ENCODE measurements at places on chromosomes 5 and 9. TPM values are rescaled to one million over a fixed set of nuclear protein-coding genes. Genes with fewer than 3 reads are reported as not detected.

DNA sequence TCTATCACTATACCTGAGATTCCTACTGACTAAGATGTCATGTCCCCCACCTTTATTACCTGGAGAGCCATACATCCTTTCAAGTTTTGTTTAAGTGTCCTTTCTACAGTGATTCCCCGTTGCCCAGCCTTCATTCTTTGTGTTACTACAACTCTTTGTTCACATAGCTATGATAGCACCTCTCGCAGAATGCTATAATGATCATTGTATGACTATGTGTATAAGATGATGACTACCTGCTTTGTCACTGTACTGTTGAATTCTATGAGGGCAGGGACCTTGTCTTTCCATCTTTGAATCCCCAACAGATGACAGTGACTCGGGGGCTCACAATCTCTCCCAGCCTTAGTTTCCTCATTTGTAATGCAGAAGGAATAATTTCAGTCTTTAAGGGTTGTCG is 361.2 kb downstream of the NPR3 start:
- no peak overlapping the region for H3K27ac ChIP-seq
- no peaks in the 10 kb centered on the region for H3K36me3 ChIP-seq
- no peak for DNase-seq
- no peaks in the 10 kb centered on the region for H3K4me1 ChIP-seq
- H3K27me3 ChIP-seq: no peaks in the 10 kb centered on the region

GRCh38 chr5:150999704-151000442 is 20.5 kb upstream of the GPX3 start:
- no peak overlapping the region for H3K4me3 ChIP-seq
- no peak overlapping the region for H3K27ac ChIP-seq
- no peaks in the 10 kb centered on the region for H3K4me1 ChIP-seq
- DNase-seq: no peak
- no peaks in the 10 kb centered on the region for H3K27me3 ChIP-seq

- no peak overlapping the region for H3K27ac ChIP-seq
- peaks cover 6% of the 10 kb centered on the region for H3K27me3 ChIP-seq
- no peaks in the 10 kb centered on the region for H3K36me3 ChIP-seq
- DNase-seq: no peak
- no peaks in the 10 kb centered on the region for H3K4me1 ChIP-seq
Observed at GRCh38 chr5:160165137-160166068, 46.2 kb upstream of the PWWP2A start.

- no peaks in the 10 kb centered on the region for H3K27me3 ChIP-seq
- H3K36me3 ChIP-seq: no peaks in the 10 kb centered on the region
- H3K4me1 ChIP-seq: no peaks in the 10 kb centered on the region
- no peak for DNase-seq
Observed at GRCh38 chr5:158209219-158209908, 350.4 kb upstream of the CLINT1 start.

The NTRK2 gene
- polyA plus RNA-seq: not detected

The GDA gene
- polyA plus RNA-seq: not detected

The GRXCR2 gene
- not detected for polyA plus RNA-seq

The PDZD2 gene
- polyA plus RNA-seq: 0.41 TPM

Measured in CD4-positive, CD25-positive, alpha-beta regulatory T cell (primary cell).